ENCODE measurements at places on chromosomes 1 and 21. TPM values are rescaled to one million over a fixed set of nuclear protein-coding genes. Genes with fewer than 3 reads are reported as not detected.

The GNG4 gene
- total RNA-seq = 13.7 TPM

The KIF14 gene
- 7.1 TPM for total RNA-seq

The HFM1 gene
- 0.06 TPM for total RNA-seq

The CNKSR1 gene
- total RNA-seq = 0.15 TPM

The ZBTB37 gene
- total RNA-seq = 1.3 TPM

The LRRC39 gene
- total RNA-seq = 0.15 TPM

The CHODL gene
- total RNA-seq = not detected

The HSPA6 gene
- total RNA-seq = 8.3 TPM

The LCE1E gene
- not detected for total RNA-seq

The SERPINC1 gene
- not detected for total RNA-seq

The OR2T29 gene
- not detected for total RNA-seq

The LRRC42 gene
- 29.4 TPM for total RNA-seq

The PCAT6 gene
- total RNA-seq = 2.8 TPM

The SLC26A9 gene
- total RNA-seq = 0.14 TPM

The RASSF5 gene
- total RNA-seq = 1.1 TPM

The NTRK1 gene
- 0.18 TPM for total RNA-seq

The XCL2 gene
- total RNA-seq = not detected

The CHRNB2 gene
- total RNA-seq = 0.30 TPM

The TFF2 gene
- not detected for total RNA-seq

The MASP2 gene
- total RNA-seq = 0.10 TPM

The NR5A2 gene
- total RNA-seq = 3.8 TPM

The LCE6A gene
- total RNA-seq = not detected

The KIAA1614 gene
- 0.74 TPM for total RNA-seq

The ST6GALNAC3 gene
- total RNA-seq = 0.77 TPM

The APOBEC4 gene
- total RNA-seq = not detected

The PTPN7 gene
- not detected for total RNA-seq

The TEX38 gene
- not detected for total RNA-seq

The CSMD2 gene
- total RNA-seq = not detected
